ACHN (cell line): ENCODE measurements at places on chromosomes 6 and 20.

- no peak for DNase-seq
These were observed 102.3 kb downstream of the CTNNBL1 start for GRCh38 chr20:37796121-37796520.

DNA sequence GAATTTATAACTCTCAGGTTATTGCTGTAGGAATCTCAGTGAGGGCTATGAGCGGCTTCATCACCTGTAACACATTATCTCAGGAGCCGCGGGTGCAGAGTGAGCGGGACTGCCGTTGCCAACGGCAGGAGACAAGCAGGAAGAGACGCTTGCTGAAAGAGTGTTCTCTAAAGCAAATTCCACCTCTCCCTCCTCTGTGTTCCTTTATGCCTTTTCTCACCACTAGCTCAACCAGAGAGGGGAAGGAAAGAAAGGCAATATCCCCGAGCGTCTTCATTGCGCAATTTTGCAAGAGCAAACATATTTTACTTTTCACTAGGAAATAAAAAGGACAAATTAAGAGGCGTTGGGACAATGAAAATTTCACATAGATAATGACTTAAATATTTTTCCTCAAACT, 185.2 kb upstream of the EXOC2 start:
- no peak for DNase-seq

GRCh38 chr6:169236988-169237387, 16.7 kb downstream of the THBS2 start:
- DNase-seq = no peak

DNA sequence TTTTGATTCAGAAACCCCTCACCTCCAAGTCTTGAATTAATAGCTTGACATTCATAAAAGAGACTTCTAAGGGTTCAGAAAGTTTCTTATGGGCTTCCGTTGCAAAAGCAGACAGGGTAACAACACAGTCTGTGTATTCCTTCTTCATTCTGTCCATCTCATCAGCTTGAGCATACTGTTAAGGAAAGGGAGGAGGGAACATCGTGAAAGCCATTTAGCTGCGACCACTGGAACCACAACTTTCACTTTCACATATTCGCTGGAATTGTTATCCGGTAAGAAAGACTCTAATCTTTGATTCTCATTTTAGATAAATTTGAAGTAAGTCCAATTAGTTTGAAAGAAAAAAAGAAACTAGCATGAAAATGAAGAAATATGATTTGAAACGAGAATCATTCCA, 174.4 kb downstream of the SYNE1 start:
- DNase-seq = peak; percentile 65

- DNase-seq = peak; percentile 19
These were observed at the start of gene FNDC1 for GRCh38 chr6:159169193-159169555. FNDC1 (plus strand) TSS chr6:159169400; CDS start chr6:159169597, 197 bp downstream.

DNA sequence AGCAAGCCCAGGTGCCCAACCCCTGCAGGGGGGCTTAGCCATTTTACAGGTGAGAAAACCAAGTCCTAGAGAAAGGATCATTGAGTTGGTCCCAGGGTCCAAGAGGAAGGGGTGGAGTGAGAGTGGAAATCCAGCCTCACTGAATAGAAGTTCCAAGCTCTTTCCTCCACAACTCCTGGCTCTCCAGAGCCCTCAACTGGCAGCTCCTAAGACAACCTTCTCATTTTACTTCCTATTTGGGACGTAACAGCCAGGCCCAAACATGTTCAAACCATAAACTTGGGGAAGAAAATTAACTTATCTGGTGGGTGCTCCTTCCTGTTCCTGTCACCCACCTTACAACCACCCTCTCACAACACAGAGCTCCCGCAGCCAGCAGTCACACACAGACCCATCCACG, 57.9 kb downstream of the PRND start:
- DNase-seq = no peak

- DNase-seq = no peak
These were observed 8.8 kb downstream of the PKIG start for GRCh38 chr20:44590980-44591778.

- DNase-seq = peak; percentile 54
These were observed at the start of gene MAP7 for GRCh38 chr6:136550330-136551071. MAP7 (minus strand) TSS chr6:136550422; CDS start chr6:136550408, 14 bp downstream.

DNA sequence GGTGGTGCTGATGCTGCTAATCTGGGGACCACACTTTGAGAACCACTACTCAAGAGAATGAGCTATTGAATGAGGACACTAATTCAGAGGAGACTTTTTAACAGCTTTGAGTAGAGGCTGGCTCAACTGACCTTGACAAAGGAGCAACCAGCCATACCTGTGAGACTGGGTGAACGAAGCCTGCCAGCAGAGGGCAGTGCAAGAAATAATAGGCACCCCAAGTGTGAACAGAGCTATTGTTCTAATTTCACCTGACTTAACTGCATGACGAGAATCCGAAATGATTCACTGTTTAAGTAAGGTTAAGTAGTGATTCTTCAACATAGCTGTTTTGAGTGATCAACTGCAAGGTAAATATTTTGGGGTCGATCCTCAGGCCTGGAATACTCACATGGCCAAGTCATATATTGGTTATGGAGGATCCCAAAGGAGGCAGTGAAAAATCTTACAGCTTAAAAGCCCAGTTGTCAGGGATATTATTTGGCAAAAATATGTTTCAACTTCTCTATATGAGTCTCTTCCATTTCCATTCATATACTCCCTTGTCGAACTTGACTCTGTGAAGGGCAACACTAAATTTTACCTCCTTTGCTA, 550.5 kb upstream of the MARCKS start:
- peak; percentile 49 for DNase-seq

DNA sequence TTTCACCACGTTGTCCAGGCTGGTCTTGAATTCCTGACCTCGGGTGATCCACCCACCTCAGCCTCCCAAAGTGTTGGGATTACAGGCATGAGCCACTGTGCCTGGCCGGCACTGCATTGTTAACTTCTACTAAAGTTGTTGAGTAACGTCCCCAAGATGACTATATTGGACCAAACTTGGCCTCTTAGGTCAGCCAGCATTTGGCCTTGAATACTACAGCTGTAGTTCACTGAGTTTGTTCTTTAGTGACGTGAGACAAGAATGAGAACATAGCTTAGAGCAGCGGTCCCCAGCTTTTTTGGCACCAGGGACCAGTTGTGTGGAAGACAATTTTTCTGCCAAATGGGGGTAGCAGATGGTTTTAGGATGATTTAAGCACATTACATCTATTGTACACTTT, 237.1 kb downstream of the TBC1D7 start:
- DNase-seq = no peak

DNA sequence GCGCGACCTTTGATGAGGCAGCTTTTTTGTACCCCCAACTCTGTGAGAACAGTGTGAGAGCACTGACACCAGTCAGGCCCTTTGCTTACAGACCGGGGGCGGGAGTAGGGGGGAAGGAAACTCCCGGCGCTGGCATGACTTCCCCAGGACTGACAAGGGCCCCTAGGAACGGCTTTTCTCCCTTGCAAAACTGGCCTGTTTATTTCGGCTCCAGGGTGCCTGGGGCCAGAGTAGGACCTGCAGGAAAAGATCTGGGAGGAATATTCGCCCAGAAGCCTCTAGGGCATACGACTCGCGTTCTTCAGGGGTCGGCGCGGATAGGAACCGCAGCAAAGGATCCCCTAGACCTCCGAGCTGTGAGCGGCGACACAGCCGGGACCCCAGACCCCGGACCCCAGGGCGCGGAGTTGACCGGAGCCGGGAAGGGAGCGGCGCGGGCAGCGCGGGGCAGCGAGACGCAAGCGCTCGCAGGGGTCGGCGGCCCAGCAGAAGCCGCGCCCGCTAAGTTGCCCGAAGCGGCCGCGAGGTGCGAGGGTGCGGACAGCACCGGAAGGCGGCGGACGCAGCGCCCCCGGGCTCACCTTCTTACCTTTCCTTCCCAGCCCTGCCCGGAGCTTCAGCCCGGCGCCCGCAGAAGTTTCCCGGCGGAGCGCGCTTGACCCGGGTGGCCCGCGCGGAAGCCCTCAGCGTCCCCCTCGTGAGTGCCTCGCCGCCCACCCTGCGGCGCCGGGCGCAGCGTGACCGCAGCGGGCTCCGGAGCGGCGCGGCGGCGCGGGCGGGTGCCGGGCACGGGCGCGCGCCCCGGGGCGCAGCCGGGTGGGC, at the start of gene POPDC3:
POPDC3 (minus strand) TSS at position 771 of the 822 bp plus-strand sequence. CDS start 18,105 bp downstream, outside the sequence.
- no peak for DNase-seq

DNA sequence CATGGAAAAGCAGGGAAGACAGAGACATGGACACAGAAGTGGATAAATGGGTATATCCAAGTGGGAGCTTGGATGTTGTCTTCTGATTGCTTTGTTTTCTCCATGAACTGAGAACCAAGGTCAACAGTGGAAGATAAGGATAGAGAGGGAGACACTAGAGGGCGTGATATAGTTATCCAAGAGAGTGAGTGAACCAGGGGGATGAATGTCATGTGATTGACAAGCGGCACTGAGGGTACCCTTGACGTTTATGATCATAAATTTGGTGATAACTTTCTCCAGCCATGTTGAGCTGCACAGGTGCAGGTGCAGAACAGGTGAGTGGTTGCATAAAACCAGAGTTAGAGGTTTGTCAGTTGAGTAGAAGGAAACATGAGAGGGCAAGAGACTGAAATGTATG, 20.7 kb downstream of the EBF4 start:
- DNase-seq = no peak

- DNase-seq = no peak
These were observed 7.9 kb upstream of the TAGAP start for GRCh38 chr6:159052720-159053119.

DNA sequence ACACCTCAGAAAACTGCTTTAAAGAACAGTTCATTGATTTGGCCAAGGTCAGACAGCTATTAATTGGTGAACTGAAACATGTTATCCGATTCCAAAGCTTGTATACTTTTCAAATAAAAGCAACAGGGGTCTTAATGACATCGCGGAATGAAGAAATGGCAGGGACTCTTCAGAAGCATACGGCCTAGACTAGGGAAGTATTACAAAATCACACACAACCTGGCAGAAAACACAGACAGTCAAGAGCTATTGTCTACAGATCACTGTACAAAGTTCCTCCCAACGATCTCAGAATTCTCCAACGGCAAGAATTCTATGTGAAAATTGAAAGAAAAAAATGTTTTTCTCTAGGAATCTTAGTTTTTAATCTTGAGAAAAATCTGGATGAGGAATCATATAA, 105.5 kb downstream of the PTPRK start:
- DNase-seq = no peak

- DNase-seq = peak; percentile 33
These were observed 435 bp downstream of the KIFC1 start for GRCh38 chr6:33391922-33392594.

GRCh38 chr6:105587349-105588122, 184.7 kb upstream of the PREP start:
- no peak for DNase-seq

DNA sequence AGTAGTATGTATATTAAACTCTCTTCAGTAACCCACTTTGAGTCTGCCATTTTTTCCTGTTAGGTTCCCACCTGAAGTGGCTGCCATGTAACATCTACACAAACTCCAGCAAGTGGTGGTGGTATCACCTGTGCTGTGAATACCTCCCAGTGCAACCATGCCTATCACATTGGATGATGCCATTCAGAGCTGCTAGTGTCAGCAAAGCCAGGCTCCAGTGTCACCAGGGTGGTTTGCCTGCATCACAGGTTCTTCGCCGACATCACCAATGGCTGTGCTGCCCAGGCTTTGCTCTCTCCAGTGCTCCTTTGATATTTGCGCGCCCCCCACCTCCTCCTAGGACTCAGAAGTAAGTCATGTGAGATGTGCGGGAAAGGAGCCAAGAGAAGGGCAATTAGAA, 162.6 kb upstream of the FOXA2 start:
- DNase-seq = no peak

DNA sequence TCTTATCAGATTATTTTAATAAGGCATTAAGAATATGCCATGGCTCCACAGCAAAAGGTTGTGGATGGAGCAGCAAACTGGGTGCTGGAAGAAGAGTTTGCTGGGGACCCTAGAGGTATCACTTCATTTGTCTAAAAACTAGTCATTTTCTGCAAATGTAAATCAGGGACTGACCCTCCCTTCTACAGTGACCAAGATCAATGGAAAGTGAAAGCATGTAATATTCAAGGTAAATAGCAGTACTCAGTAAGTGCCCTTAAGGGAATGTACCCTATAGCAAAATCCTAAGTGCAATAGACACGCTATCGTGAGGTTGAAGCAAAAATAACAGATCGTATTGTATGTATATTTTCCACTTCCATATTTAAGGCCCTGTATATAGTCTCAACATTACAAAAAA, 38.7 kb downstream of the TRDN start:
- no peak for DNase-seq

DNA sequence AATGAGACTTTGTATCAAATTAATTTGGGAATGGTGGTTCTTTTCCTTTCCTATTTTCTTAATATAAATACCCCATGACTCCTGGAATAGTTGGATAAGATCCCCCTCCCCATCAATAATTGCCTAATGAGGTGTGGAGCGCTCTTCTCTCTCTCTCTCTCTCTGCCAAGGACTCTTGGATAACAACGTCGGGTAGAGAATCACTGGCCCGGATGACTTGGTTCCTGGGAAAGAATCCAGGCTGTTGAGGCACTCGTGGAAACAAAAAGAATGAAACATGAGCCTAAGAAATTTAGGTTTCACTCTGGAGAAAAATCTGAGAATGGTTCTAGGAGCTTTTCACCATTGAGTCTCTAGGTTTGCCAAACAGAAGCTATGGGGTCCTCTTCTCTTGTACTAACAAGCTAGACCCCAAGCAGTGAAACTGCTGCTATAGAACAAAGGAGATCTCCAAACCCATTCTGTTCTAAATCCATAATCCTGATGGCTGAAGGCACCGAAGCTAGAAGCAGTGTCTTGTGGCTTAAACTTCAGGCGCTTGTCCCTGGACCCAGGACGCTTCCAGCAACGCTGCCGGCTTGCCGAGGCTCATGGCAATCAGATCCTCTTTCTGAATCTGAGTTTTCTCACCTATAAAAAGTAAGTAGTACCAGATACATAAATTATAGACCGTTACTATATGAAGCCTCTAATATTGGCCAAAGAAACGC, 241.6 kb upstream of the BTBD3 start:
- DNase-seq = no peak

GRCh38 chr20:43842126-43843020, 72.3 kb upstream of the TOX2 start:
- no peak for DNase-seq

- no peak for DNase-seq
These were observed 670 bp upstream of the PARD6B start for GRCh38 chr20:50730765-50731054.

DNA sequence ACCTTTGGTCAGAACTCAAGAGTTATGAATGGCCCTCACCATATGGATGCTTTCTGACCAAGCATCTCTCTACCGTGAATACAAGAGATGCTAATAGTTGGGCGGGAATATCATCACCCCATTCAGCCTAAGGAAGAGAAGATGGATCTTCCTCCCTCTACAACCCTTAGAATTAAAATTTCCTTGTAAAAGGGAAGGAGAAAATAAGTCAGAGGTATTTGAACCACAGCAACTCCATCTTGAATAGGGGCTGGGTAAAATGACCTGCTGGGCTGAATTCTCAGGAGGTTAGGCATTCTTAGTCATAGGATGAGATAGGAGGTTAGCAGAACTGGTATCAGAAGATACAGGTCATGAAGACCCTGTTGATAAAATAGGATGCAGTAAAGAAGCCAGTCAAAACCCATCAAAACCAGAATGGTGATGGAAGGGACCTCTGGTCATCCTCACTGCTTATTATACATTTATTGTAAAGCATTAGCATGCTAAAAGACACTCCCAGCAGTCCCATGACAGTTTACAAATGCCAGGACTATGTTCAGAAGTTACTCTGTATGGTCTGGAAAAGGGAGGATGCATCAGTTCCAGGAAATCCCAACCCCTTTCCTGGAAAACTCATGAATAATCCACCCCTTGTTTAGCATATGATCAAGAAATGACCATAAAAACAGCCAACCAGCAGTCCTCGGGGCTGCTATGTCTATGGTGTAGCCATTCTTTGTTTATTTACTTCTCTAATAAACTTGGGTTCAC, 101.2 kb downstream of the DTNBP1 start:
- DNase-seq = no peak
